Pancreas (tissue), 10 donors: ENCODE measurements at places on chromosomes 13 and 19. TPM values are rescaled to one million over a fixed set of nuclear protein-coding genes. Genes with fewer than 3 reads are reported as not detected.

Gene ADGRE3
- not detected for total RNA-seq

DNA sequence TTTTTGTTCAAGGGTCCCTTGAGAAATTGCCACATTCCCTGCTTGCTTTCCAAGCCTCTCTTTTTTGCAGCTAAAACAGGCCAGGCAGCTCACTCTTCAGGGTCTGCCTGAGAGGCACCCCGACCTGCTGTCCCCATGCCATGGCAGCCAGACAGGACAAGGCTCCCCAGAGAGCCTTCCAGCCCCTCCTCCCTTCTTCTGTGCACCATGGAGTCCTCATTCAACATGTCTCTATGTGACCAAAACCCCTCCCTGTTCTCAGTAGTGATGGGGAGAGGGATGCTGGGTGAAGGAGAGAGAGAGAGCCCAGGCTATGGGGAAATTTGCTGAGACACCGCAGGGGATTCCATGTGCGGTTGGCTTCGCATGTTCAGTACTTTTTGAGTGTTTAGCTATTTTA is 384.2 kb upstream of the ZNF507 start:
- no peak for DNase-seq

- DNase-seq, result no peak
Observed at GRCh38 chr19:38743394-38744297, 628 bp downstream of the CAPN12 start.

DNA sequence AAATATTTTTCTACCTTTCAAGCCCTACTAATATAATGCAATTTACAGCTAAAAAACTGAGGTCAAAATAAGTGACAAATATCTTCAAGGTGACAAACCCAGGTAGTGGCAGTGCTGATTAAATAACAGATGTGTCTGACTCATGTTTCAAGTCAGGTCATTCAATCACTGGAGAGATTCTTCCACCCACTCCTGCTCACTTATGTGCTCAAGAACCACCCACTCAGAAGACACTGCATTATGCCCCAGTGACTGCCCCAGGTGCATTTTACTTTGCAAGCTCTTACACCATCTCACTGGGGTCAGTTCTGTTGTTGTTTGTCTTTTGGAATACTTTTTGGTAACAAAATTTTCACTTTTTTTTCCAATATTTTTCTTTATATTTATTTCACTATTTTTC is 2.2 kb downstream of the ZNF100 start:
- DNase-seq, result no peak

DNA sequence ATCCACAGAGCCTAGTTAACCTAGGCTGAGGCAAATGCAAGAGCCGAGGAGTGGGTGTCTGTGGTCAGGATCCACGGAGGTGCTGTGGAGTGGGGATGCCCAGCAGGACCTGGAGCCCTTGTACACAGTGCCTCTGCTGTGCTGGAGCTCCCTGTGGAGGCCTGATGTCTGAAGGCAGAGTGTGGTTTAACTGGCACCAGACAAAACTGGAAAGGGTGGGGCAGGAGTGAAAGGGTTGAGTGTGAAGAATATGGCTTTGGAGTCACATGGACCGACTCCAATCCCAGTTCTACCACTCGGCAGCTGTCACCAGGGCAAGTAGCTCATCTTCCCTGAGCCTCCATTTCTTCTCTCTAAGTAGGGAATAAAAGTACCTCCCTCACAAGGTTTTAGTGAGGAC is 60.3 kb upstream of the GPR12 start:
- no peak for DNase-seq

Gene PABPC3
- 0.28 TPM for total RNA-seq

DNA sequence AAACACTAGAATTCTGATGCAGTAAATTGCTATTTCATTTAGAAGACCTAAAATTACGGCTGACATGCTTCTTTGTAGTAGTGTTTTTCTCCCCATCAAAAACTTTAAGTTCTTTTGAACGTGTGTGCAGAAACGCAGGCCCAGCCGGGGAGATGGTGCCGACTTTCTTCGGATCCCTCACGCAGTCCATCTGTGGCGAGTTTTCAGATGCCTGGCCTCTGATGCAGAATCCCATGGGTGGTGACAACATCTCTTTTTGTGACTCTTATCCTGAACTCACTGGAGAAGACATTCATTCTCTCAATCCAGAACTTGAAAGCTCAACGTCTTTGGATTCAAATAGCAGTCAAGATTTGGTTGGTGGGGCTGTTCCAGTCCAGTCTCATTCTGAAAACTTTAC is 98.3 kb downstream of the TNFRSF19 start:
- DNase-seq, result no peak
